ENCODE measurements at places on chromosomes 12 and 14.

DNA sequence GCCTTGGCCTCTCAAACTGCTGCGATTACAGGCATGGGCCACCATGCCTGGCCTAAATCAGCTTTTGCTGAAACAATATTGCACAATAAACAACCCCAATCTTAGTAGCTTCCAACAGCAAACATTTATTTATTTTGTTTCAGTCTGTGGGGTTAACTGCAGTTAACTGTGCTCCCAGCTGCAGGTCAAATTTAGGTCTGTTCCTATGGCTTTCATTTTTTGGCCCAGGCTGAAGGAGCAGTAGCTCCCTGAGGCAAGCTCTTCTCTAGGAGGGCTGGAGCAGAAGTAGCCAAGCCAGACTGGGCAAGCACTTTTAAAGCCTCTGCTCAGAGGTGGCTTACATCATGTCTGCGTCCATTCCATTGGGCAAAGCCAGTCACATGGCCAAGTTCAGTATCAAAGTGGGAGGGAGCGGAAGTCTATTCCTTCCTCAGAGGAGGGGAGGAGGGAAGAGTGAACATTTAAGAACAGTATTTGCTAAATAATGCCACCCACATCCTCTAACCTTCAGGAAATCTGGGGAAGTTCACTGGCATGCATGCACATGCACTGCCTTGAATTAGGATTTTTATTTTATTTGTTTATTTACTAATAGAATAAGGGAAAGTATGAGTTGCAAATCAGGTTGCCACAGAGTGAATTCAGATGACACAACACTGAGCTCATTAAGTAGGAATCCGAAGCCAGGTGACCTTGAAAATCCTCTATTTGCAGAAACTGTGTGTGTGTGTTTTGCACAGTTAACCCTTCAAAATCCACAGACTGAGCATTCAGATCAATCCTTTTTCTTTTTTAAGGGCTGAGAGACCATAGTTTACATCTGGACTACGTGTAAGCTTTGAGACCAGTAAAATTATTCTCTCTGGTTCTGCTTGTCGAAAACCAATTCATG is 122.0 kb upstream of the SEL1L start:
- no peak overlapping the region for H3K27ac ChIP-seq
- no peaks in the 10 kb centered on the region for H3K4me1 ChIP-seq
- no peak overlapping the region for H3K4me3 ChIP-seq

DNA sequence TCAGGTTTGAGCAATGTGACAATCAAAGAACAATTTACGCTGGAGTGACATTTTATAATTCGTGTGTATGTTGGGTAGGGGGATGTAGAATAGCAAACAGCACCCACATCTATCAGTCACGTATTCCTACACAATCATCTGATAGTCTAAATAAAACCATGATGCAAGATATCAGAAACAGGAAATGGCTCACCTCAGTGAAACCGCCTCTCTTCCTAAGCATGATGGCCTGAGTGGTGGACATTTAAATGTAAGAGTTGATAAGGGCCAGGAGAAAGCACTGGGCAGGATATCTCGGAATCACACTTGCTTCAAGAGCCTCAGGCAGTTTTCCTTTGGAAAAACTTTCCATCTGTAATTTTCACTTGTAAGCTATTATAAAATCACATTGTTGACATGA is 128.2 kb downstream of the GRIP1 start:
- H3K4me1 ChIP-seq, result peaks cover 27% of the 10 kb centered on the region
- no peak overlapping the region for H3K4me3 ChIP-seq
- no peak overlapping the region for H3K27ac ChIP-seq
- H3K27me3 ChIP-seq, result no peaks in the 10 kb centered on the region

GRCh38 chr14:36973806-36974442 is 198.5 kb downstream of the SLC25A21 start:
- no peak overlapping the region for H3K27ac ChIP-seq
- H3K4me3 ChIP-seq, result no peak overlapping the region
- no peaks in the 10 kb centered on the region for H3K4me1 ChIP-seq

DNA sequence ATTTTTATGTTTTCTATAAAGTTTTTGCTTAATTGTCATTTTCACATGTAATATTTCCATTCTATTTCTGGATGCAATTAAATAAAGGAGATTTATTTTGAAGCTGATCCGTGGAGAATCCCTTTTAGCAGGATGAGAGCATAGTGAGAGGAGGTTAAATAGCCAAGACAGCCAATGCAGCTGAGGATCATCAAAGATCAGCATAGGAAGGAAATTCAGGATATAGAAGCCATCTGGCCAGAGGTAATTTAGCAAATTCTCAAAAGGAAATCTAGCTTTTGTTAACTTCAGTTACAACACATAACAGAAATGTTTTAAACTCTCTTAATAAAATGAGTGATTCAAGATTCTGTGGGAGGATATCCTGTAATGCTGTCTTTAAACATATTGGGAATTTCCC is 122.8 kb upstream of the PDE3A start:
- H3K36me3 ChIP-seq, result no peaks in the 10 kb centered on the region
- H3K4me1 ChIP-seq, result no peaks in the 10 kb centered on the region
- no peak for DNase-seq
- no peak overlapping the region for H3K27ac ChIP-seq
- no peaks in the 10 kb centered on the region for H3K27me3 ChIP-seq
- no peak overlapping the region for H3K4me3 ChIP-seq

Data from activated B cell treated with CpG ODN at 0.5 μM for 24 hours (primary cell).